ENCODE measurements at places on chromosomes 7 and 10.
A peak's percentile ranks its signal among the peaks of the same experiment; 100 is the strongest.

DNA sequence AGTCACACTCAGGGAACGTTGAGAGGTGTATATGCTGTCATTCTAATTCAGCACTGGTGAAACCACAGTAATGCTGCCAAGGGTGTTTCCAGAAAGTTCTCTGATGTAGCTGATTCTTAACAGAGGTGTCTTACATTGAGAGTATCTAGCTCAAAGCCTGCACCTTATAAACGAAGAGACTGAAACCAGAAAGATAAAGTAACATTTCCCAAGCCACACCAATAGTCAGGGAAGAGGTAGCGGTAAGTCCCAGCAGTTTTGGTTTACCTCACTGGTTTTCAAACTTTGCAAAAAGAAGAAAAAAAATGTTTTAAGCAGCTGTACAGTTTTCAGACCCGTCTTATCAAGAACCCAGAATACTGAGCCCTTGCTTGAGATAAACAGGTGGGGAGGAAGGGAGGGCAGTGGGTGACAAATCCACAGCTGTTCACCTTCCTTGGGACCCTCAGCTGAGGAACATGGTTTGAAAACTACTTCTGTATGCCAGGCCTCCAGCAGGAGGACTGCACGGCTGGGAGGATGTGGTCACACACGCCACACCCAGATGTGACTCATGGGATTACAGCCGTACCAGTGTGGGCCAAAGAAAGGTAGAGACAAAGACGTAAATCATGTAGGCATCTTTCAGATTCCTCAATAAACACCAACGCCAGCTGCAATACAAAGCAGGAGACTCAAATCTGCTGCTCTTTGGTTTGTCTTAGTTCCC is 63.9 kb upstream of the GSDME start:
- DNase-seq, result peak; percentile 89

- peak; percentile 95 for DNase-seq
Measured at GRCh38 chr10:71213127-71213621, 804 bp downstream of the UNC5B start.

GRCh38 chr7:38211940-38212339 is 33.9 kb downstream of the STARD3NL start:
- DNase-seq, result peak; percentile 31

DNA sequence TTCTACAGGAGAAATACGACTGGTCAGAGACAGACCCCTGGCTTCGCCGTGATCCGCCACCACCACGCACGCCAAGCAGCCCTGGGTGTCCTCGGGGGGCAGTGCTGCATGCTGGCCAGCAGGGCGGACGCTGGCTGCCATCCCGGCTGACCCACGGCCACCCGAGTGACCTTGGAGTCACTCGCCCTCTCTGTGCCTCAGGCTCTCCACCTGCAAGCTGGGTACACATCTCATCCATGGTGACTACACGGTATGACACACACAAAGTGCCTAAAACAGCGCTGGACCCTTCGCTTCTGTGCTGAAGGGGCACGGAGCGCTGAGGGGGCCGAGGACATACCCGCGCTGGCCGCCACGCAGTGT is 62.0 kb upstream of the RNF32 start:
- DNase-seq, result no peak

- peak; percentile 48 for DNase-seq
Measured at GRCh38 chr10:82242778-82243177, 367.8 kb downstream of the NRG3 start.

DNA sequence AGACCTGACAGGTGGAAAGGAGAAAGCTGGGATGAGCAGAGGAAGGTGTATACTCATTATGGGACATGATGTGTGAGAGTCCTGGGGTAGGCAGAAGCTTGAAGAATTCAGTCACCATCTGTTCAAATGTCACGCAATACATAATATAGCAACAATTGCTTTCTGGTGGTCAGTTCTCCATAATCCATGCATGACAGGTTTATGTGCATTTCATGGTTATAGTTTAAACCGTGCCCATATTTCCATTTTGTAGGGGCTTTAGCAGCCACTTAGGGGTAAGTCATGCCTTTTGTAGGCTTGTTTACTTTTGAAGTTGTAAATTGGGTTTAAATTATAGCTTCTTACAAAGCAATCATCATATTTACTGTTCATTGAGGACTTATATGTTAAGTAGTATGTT is 158.8 kb downstream of the NXPH1 start:
- peak; percentile 84 for DNase-seq

GRCh38 chr7:122577449-122578003 is 121.4 kb downstream of the RNF133 start:
- DNase-seq, result no peak

DNA sequence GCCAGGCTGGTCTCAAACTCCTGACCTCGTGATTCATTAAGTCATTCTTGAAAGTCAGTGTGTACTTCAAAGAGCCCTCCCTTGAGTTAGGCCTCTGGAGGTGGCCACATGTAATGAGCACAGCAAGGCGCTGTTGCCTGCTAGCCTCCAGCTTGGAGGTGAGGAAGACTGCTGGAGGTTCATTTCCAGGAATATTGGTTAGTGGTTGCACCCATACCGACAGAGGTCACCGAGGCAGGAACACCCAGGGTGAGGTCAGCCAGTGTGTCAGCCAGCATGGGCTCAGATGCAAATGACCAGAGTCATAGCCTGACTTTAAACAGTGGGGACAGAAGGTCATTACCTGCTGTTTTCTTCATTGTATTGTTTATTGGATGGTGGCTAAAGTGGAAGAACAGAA is 85.0 kb downstream of the PLPP4 start:
- no peak for DNase-seq

GRCh38 chr10:69417542-69417941 is 824 bp upstream of the TACR2 start:
- no peak for DNase-seq

All from DMS53 (cell line).